ENCODE measurements at places on chromosomes 4 and X.

DNA sequence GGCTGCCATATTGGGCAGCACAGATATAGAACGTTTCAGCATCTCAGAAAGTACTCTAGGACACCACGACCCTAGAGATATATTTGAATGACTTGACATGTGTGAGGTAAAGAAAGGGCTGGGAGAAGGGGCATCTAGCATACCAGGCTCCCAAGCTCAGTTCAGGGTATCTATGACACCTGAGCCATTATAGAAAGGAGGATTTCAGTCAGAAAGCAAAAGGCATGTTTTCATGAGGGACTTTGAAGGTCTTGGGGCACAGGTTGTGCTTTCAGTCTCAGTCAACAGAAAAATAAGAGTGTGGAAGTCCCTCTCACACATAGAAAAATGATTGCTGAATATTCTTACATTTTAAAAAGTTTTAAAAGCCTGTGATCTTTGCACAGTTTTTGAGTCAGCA lies 51.6 kb downstream of the NIPAL1 start:
- DNase-seq = no peak

- DNase-seq = no peak
Observed at GRCh38 chrX:65014230-65014629, 38.0 kb upstream of the ZC4H2 start.

DNA sequence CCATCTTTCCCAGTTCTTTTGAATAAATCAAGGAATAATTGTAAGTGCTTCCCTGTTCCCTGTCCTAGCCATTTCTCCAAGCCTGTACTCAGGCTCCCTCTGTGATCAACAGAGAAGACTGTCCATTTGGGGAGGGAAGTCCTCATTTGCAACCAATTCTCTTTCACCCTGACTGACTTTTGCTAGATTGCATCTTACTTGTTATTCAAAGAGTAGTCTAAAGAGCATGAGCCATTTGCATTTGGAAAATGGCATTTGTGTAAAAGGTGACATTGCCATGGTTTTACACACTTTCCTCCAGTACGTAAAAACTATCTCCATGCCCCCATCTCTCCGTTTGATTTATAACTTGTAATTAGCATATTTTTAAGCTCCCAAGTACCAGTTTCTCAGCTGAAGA lies 110.6 kb downstream of the MBNL3 start:
- DNase-seq = no peak

- DNase-seq = no peak
Observed at GRCh38 chr4:183996868-183997267, 91.8 kb downstream of the STOX2 start.

GRCh38 chr4:172851534-172851933 lies 317.1 kb upstream of the GALNT7 start:
- no peak for DNase-seq

DNA sequence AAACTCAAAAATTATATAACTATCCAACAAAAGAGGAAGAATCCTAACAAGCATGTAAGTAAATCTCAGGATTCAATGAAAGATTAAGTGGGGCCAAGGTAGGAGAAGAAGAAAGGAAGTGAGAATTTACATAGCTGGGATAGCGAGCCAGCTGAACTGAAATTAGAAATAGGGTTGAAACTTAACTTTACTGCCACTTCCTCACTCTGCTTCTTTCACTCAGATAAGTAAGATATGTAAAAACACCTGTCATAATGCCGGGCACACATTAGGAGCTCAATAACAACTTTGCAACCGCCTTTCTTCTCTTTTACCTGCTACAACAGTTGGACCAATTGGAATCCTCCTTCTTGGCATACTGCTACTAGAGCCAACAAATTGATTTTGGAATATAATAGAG lies 129.4 kb downstream of the CNKSR2 start:
- no peak for DNase-seq

GRCh38 chr4:7160439-7160838 lies 31.9 kb upstream of the SORCS2 start:
- DNase-seq = no peak

DNA sequence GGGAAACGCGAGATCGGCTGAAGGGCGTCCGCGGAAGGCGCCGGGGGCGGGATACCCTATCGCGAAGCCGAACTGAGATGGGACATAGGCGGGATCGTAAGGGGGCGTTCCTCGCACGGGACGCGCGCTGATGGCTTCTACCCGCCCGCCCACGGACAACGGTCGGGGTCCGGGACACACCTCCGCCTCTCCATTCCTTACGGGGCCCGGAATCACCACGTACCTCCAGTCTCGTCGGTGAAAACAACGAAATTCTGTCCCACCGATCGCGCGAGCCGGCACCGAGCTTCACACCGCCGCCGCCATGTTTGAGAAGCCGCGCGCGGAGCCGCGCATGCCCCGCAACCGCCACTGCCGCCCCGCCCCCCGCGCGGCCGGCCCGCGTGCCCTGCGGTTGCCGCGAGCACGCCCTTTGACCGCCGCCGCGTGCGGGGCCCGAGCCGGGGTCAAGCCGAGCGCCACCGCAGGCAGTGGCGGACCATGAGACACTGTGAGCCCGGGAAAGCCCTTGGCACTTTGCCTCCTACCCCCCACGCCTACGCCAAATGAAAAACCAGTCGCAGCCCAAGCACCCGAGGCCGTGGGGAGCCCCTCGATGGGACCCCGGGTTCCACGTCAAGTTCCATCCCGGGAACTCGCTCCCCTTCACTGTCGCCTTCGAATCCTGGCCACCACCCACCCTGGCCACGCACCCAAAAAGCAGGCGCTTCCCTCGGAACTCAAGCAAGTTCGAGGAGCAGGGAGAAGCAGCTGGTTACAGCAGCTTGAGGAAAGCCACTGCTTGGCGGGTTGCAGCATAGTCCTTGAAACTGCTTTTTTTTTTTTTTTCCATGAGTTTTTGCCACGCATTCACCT lies at the start of gene SCML2:
Gene SCML2, minus strand, starts transcription at position 320 of the 855 bp plus-strand sequence. CDS start 20,617 bp downstream, outside the sequence.
- DNase-seq = peak; percentile 24

DNA sequence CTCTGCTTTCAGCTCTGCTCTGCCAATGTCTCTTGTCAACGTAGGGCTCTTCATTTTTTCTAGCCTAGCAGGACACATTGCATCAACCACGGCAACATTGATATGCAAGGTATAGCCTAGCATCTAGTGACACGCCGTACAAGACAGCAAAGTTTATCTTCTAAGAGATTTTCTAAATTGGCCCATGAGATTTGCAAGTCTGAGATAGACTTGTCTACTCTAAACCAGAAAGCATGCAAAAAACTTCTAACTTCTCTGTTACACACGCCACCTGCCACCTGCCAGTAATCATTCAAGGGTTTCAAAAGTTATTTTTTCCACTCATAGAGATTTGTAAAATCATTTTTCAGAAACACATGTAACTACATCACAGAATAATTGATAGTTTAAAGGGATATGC lies 1265.7 kb downstream of the C4orf33 start:
- no peak for DNase-seq

GRCh38 chr4:116688536-116688935 lies 396.8 kb downstream of the TRAM1L1 start:
- DNase-seq = no peak

- DNase-seq = no peak
Observed at GRCh38 chr4:4735136-4735750, 124.2 kb upstream of the MSX1 start.

DNA sequence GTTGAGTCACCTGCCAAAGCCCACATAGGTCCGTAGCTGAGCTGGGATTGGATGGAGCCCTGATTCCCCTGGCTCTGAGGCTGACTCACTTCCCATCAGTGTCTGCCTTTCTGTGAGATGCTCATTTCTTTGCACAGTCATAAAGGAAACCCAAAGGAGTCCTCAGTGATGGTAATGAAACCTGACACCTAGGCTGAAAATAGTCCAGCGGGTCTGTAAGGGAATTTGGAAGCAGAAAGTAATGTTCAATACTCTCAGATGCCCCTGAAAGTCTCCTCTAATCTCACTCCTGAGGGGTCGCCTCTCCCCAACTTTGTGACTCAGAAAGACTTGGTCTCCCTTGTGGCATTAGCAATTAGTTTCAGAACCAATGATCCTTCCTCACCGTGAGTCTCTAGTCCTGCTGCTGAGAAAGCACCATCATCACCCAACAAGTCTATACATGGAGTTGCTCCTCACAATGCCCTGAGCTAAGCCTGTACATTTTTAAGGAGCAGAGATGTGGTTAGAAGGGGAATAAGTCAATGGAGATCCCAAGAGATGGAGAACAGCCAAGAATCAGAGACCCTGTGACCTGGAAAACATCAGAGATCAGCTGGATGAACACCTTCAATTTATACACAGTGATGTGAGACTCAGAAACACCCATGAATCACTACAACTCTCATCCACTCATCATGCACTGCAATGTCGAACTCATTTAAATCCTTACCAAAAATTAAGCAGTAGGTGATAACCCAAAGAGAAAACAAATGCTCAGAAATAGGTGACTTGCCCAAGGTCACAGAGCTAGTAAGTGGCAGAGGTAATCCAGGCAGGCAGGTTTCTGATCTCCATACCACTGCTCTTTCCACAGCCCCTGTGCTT lies 219.0 kb upstream of the CPEB2 start:
- peak; percentile 45 for DNase-seq

- DNase-seq = no peak
Observed at GRCh38 chr4:176031922-176032321, 33.7 kb upstream of the WDR17 start.

DNA sequence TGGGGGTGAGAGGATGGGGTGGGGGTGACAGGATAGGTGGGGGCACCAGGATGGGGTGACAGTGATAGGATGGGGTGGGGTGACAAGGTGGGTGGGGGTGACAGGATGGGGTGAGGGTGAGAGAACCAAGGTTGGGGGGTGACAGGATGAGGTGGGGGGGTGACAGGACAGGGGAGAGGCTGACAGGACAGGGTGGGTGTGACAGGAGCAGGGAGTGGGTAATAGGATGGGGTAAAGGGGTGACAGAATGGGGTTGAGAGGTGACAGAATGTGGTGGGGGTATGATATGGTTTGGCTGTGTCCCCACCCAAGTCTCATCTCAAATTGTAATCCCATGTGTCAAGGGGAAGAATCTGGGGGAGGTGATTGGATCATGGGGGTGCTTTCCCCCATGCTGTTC lies 26.0 kb downstream of the RNF212 start:
- DNase-seq = no peak

- no peak for DNase-seq
Observed at GRCh38 chrX:137194164-137194563, 160.4 kb upstream of the GPR101 start.

DNA sequence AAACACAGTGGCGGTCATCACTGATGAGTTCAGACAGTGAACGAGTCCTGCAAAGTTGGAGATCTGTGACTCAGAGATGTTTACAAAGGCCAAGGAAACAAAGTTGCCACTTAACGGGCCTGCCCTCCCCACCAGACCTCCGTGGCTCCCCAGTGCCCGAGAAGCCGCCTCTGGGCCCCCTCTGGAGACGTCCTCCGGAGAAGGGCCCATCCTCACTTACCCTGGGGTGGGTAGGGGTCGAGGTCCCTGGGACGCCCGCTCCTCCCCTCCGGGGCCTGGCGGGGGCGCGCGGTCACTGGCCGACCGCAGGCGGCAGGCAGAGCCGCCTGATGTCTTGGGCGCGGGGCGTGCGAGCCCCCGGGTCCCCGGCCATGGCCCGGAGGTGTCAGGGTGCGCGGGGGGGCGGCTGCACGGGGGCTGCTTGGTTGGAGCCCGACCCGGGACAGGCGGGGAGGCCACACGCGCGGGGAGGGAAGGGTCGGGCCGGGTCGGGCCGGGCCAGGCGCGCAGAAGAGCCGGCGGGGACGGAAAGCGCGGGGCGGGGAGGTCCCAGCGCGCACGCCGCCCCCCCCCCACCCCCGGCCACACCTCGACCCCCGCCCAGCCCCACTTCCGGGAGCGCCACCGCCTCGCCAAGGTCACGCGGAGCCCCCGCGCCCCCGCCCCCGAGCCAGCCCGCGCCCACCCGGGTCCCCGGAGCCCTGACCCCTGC lies 529 bp downstream of the DHRSX start:
- peak; percentile 8 for DNase-seq

GRCh38 chr4:76492055-76492454 lies 57.0 kb downstream of the SHROOM3 start:
- DNase-seq = no peak

DNA sequence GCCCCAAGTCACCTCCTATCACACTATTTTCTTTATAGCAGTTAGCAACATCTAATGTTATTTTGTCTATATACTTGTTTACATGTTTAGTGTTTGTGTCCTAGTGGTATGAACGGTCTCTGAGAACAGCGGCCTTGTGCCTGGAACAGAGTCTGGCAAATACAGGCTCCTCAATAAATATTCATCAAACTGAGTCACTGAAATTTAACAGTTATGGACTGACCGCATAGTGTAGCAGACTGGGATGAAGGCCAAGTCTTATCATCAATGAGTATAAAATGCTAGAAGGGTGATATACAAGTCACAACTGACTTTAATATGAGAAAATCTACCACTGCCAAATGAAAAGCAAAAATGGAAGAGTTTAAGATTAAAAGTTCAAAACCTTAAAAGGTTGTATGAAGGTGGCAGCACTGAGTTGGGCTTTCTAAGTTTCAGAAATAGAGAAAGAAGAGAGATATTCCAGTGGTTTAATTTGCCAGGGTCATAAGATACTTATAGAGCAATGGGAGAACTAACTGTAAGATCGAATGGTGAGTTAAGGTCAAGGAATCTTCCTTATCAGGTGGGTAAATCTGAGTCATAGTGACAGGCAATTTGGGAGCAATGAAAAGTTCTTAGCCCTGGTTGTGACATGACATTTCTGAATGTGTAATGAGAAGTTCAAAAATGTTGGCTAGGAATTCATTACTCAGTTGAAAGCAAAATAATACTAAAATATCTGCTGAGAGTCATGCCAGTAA lies 34.9 kb downstream of the ELOVL6 start:
- DNase-seq = no peak

GRCh38 chr4:98508829-98509598 lies 149.4 kb downstream of the TSPAN5 start:
- no peak for DNase-seq

DNA sequence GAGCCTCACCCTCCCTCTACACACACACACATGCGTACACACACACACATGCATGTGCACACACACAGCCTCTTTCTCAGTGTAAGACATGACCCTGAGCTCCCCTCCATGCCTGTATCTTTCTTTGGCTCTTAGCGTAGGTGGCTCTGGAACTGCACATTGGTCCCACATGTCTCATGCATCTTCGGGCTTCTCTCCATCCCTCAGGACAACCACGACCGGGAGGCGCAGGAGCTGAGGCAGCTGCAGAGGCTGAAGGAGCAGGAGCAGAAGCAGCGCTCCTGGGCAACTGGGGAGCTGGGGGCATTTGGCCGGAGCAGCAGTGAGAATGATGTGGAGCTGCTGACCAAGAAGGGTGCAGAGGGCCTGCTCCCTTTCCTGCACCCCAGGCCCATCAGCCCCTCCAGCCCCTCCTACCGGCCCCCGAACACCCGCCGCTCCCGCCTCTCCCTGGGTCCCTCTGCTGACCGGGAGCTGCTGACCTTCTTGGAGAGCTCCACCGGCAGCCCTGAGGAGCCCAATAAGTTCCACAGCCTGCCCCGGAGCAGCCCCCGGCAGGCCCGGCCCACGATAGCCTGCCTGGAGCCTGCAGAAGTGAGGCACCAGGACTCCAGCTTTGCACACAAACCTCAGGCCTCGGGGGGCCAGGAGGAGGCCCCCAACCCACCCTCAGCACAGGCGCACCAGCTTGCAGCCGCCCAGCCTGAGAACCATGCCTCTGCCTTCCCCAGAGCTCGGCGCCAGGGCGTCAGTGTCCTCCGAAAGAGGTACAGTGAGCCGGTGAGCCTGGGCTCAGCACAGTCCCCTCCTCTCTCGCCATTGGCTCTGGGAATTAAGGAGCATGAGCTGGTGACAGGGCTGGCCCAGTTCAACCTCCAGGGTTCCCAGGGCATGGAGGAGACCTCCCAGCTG lies 38.6 kb downstream of the FHDC1 start:
- no peak for DNase-seq

- DNase-seq = peak; percentile 53
Observed at GRCh38 chr4:44448521-44449461, at the start of gene KCTD8. Gene KCTD8, minus strand, starts transcription at chr4:44448809.
